ENCODE measurements at places on chromosomes 5 and 9.

GRCh38 chr5:39151745-39152144, 67.6 kb downstream of the FYB1 start:
- DNase-seq, result no peak

GRCh38 chr9:95877984-95878383, 2.5 kb downstream of the ERCC6L2 start:
- no peak for DNase-seq

- DNase-seq, result no peak
These were observed 8.9 kb upstream of the SPATA31E1 start for GRCh38 chr9:87873607-87874303.

- no peak for DNase-seq
These were observed 23.4 kb downstream of the IL33 start for GRCh38 chr9:6239048-6239461.

GRCh38 chr5:139924294-139925215, 118.5 kb downstream of the NRG2 start:
- DNase-seq, result no peak

DNA sequence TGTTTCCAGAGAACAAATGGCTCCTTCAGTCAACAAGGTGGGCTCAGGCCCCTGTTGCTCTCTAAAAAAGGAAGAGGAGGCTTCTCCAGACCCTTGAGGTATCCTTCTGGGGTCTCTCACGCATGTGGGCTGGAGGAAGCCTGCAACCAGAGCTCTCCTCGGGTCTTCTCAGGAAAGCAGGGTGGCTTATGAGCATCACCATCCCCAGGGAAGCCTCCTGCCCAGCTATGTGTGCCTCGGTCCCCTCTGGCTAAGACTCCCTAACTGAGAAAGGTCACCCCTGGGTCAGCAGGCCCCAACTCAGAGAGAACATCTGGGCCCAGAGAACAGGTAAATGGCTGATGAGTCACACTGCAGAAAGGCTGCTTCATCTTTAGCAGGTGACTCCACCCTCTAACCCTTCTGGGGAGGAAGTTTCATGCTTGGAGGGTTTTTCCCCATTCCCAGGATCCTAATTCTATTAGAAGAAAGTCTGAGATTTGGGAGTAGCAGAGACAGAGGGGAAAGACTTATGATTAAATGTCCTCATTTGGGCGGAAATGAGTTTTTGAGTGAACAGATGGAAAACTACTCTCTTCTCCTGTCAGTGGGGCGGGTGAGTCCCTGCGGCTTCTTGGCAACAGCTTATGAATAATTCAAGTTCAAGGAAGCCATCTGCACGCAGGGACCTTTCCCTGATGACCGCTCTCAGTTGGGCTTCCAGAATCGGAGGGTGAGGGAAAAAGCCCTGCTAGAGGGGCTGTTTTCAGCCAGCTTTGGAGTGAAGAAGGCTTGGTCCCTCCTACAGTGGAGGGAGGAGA, 41.9 kb downstream of the TGFBI start:
- no peak for DNase-seq

DNA sequence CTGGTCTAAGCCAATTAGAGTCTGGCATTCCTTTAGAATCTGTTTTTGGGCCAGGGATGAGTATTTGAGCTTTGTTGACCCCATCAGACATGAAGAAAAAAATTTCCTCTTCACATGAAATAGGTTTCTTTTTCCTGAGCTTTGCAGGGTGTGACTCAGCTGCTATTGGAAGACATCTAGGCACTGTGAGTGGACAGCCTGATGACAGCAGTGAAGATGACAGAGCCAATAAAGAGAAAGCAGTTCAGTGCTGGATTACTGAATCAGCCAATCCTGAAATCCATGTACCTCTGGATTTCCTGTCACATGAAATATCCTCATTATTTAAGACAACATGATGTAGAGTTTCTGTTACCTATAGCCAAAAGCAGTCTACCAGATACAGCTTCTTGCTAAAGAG, 51.3 kb upstream of the GRIA1 start:
- DNase-seq, result no peak

DNA sequence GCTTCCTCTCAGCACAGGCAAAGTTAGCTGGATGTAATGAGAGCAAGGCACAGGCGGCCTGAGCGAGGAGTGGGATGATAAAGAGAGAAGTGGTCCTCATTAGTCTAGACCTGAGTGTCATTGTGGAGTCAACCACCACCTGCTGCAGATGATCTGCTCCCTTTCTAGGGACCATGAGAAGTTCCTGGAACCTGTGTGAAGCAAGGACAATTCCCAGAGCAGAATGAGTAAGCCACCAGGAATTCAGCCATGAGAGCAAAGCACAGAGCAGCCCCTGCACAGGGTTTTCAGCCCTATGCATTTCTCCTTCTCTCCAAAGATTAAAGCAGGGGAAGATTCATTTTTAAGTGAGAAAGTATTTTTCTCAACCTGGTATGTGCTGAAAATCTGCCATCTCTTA, 146.8 kb upstream of the SPEF2 start:
- no peak for DNase-seq

DNA sequence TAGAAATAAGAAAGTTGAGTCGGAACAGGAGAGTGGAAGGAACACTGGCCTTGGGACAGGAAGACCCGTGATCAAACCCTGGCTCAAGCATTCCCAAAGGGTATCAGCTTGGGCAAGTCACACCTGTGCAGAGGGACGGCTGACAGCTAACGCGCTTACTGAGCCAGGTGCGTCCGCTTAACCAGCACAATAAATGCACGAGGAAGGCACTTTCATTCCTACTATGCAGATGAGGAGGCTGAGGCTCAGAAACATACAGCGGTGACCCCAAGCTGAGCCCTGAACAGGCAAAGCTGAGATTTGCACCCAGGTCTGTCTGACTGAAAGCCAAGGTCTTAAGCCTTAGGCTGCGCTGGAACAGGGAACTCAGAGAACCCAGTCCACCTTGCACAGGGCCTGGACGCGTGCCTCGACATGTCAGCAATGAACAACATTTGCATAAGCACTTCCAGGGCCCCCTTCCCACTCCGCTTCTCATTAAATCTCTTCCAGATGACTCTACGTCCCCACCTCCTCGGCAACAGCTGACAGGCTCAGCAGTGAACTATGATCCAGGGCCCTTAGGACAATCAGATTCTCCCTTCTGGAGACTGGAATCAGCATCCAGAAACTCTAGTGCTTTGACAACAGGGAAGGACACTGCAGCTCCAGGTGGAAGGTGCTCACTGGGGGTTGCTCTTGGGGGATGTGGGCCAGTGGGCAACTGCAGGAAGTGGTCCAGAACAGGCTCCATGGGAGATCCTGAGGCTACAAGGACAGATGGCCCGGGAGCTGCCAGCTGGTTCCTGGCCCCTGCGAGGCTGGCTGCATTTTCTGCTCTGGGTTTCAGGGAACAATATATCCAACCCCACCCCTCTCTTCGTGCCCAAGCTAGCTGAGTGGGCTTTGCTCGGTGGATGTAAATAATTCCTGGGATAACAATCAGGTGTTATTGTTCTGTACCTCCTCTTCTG, 35.2 kb downstream of the SH3PXD2B start:
- no peak for DNase-seq

GRCh38 chr5:141633871-141634561, 2.6 kb downstream of the HDAC3 start:
- DNase-seq, result no peak

DNA sequence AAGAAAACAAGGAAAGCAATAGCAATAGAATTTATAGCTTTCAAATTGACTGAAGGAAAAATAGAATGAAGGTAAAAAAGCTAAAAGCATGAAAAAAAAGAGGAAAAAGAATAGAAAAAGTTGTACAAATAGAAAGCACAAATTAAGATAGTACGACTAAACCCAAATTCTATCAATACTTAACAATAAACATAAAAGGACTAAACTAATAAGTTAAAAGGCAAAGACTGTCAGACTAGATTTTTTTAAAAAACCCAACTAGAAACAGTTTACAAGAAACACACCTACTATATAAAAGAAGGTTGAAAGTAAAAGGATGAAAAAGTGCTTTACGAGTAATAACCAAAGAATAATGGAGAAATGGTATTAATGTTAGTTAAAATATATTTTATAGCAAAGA, 34.7 kb upstream of the NRARP start:
- no peak for DNase-seq

DNA sequence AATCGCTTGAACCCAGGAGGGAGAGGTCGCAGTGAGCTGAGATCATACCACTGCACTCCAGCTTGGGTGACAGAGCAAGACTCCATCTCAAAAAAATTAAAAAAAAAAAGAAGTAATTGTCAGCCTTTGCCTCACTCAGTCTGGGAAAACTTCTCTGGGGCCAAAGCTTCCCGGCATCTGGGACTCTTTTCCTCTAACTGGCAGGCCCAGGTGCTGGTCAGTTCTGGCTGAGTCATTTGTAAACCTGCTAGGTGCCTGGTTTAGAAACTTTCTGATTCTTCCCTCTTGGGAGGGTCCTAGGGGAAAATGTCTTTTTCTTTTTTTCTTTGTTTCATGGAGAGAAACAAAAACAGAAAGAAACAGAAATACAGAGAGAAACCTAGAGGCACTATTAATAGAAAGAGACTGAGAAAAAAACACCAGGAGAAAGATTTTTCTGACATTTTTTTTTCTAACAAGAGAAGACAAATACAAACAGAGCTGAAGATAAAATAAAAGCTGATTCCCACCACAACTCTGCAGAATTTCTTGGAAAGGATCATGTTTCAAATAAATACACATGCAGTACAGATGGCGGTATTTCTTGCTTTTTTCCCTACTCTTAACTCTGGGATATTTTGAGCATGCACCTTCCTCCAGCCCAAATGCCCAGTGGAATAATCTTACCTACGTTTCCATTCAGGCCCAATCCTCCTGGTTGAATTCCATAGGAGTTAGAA, 22.1 kb upstream of the UBAP2 start:
- no peak for DNase-seq

- no peak for DNase-seq
These were observed 125.5 kb upstream of the WWC1 start for GRCh38 chr5:168165977-168166376.

DNA sequence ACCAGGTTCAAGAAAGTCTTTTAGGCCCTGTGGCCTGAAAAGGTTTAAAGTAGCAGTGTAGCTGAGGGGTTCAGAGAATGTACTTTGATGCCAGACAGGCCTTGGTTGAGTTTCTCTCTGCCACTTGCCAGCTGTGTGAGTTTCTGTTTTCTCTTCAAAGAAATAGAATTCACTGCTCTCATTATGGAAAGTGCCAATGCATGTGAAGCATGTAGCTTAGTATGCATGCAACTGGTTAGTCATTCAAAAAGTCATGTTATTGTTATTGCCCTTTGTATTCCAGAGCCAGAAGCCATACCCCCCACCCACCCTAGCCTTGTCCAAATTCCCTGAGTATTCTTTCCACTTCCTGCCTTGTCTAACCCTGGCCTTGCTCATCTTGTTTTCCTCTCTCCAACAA, 101.7 kb downstream of the ADRB2 start:
- no peak for DNase-seq

GRCh38 chr5:90792725-90793124, 234.1 kb downstream of the ADGRV1 start:
- DNase-seq, result no peak

DNA sequence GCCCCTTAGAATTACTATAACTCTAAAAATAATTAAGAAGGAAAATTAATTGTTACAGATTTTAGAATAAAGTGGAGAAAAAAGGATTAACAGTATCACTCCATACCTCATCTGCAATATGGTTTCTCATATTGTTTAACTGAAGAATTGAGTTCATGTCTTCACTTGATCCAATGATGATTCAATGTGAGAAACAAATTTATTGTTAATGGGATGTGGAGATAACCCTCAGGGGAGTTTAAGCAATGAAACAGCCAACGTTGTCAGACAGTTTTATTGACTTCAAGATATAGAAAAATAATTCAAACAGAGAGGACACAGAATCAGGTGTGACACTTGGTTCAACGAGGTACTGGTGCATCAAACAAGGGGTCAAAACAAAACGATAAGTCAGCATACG, 665.2 kb upstream of the ACO1 start:
- DNase-seq, result no peak

DNA sequence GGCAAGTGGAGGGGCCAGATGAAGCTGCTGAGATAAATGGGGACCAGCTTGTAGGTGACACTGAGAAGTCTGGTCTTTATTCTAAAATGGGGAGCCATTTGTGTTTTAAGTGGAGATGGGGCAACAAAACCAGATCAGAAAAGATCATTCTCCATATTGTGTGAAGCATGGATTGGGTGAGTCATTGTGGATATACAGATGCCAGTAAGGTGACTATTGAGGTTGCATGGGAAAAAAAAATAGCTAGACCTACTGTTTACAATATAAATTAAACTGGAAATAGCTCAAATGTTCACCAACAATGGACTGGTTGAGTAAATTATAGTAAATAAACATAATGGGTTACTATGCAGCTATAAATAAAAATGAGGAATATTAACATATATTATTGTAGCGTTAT, 5.4 kb upstream of the MAP1B start:
- DNase-seq, result no peak
